ENCODE measurements at places on chromosomes 3 and 15. TPM values are rescaled to one million over a fixed set of nuclear protein-coding genes. Genes with fewer than 3 reads are reported as not detected.

DNA sequence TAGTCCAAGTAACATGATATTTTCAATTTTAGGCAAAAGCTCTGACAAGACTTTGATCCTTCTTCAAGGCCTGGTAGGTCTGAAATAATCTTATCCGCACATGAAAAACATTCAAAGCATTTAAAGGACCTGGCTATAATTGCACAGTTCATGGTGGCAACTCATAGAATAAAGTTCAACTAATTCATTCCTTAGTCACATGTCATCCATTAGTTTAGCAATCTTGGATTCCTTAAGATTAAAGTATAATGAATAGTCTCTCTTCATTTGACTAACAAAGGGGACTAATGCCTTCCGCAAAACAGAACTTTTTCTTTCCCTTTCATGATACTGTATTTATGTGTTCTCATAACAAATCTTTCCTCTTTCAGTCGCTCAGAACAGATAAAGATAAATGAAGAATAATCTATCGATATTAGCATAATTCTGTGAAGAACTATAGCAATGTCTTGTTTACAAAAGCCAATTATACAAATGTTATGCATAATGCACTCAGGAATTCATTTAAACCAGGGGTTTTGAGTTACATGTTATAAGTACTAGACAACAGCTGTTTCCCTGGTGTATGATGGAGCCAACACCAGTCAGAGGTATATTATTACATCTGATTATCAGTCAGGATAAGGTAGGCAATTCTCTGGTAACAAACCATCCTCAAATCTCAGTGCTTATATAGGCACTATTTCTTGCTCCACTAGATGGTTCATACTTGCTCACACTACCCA is 172.5 kb downstream of the POTEB3 start:
- no peak for DNase-seq

- no peak for DNase-seq
Observed at GRCh38 chr3:112610121-112610520, 30.8 kb downstream of the CCDC80 start.

Gene HYKK
- total RNA-seq: 4.9 TPM

Gene SPINT1
- total RNA-seq: 0.59 TPM

GRCh38 chr15:51621936-51622603 is 501 bp downstream of the DMXL2 start:
- DNase-seq: peak; percentile 62

- DNase-seq: no peak
Observed at GRCh38 chr15:41949401-41950126, 22.8 kb downstream of the EHD4 start.

DNA sequence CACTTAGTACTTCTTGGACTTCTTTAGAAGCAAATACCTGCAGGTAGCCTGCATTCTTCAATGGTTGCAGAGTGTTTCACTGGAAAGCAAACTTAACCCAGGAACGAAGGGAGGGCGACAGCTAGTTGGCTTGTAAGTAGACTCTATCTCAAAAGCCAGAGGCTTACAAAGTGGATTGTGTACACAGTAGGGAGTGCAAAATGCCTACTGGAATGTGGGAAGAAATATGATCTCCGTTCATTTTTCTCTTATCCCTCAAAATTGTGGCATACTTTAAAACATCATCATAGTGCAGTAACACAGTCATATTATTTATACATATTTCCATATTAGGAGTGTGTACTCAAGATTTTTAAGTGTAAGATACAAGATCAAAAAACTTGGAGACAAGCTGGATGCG is 155.7 kb downstream of the LIPC start:
- no peak for DNase-seq

DNA sequence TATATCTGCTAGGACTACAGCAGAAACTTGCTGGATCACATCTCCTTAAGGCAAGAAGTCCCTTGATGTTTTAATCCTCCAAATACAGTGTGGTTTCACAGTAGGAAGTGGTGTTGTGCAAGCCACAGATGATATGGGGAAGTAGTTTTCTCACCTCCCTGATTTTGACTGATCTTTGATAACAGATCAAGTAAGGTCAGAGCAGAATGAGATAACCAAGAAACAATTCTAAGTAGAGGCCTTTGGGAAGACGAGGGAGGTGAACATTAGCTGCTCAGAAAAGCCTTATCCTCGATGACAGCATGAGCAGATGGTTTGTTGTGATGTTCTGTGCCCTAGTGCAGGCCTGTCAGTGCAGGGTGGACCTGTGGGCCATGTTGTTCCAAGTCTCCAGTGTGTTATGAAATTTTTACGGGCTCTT is 61.3 kb downstream of the RIOX2 start:
- peak; percentile 41 for DNase-seq

Gene EFHB
- total RNA-seq: not detected

Gene CSK
- 45.5 TPM for total RNA-seq

DNA sequence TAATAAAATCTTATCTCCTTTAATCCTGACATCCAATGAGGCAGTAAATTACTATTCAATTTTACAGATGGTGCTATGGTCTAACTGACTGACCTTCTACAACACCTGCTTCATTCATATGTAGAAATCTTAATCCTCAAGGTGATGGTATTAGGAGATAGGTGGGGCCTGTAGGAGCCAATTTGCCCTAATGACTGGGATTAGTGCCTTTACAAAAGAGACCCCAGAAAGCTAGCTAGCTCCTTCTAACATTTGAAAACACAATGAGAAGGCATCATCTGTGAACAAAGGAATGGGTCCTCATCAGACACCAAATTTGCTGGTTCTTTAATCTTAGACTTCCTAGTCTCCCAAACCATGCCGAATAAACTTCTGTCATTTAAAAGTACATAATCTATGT is 137.4 kb upstream of the UBP1 start:
- no peak for DNase-seq

DNA sequence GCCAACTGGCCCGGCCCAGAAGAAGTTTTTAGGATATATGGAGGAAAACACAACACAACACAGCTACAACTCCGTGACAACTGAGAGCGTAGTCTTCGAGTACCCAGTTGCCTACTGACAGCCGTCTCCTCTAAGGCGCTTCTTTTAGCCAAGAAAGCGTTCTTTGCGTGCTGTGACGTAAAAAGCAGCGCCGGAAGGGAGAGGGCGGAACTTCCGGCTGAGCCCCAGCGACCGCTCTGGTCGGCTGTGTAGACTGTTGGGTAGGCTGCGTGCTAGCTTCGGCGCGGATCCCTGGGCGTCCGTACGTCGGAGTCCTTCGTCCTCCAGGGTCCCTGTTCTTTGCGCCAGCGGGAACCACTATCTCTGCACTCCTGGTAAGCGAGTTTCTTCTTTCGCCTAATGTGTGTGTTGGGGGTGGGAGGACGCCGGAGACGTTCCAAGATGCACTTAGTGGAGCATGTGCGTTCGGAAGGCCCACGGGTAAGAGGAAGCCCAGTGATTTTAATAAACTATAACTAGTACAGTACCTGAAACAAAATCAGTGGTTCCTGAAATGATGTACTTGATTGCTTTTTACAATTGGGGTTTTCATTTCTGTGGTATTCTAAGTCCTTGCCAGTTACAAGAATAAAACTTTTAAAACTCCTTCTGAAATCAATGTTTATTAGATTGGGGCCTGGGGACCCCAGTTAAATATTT is at the start of gene TRMT10C:
Gene TRMT10C, plus strand, starts transcription at position 239 of the 699 bp plus-strand sequence. CDS start 2,914 bp downstream, outside the sequence.
- DNase-seq: peak; percentile 95

- no peak for DNase-seq
Observed at GRCh38 chr3:10348404-10348721, 27.5 kb upstream of the SEC13 start.

GRCh38 chr3:18224426-18224825 is 200.7 kb downstream of the SATB1 start:
- DNase-seq: no peak

DNA sequence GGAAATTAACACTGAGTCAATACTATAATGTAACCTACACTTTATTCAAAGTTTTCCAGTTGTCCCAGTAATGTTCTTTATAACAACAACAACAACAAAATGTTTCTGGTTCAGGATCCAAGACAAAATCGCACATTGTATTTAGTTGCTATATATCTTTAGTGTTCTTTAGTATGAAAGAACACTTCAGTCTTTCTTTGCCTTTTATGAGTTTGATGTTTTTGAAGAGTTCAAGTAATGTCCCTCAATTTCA is 7.6 kb upstream of the GRAMD1C start:
- DNase-seq: no peak

- no peak for DNase-seq
Observed at GRCh38 chr3:121411523-121411922, 134.3 kb downstream of the POLQ start.

GRCh38 chr3:190357468-190357867 is 30.5 kb upstream of the CLDN16 start:
- DNase-seq: no peak

- DNase-seq: no peak
Observed at GRCh38 chr3:148204131-148204530, 493.6 kb upstream of the AGTR1 start.

GRCh38 chr3:189132231-189132671 is 39.5 kb upstream of the TPRG1 start:
- peak; percentile 57 for DNase-seq

GRCh38 chr3:131386429-131387165 is 5.0 kb downstream of the NUDT16 start:
- DNase-seq: peak; percentile 80

- DNase-seq: no peak
Observed at GRCh38 chr3:53287131-53287629, 31.4 kb upstream of the TKT start.

DNA sequence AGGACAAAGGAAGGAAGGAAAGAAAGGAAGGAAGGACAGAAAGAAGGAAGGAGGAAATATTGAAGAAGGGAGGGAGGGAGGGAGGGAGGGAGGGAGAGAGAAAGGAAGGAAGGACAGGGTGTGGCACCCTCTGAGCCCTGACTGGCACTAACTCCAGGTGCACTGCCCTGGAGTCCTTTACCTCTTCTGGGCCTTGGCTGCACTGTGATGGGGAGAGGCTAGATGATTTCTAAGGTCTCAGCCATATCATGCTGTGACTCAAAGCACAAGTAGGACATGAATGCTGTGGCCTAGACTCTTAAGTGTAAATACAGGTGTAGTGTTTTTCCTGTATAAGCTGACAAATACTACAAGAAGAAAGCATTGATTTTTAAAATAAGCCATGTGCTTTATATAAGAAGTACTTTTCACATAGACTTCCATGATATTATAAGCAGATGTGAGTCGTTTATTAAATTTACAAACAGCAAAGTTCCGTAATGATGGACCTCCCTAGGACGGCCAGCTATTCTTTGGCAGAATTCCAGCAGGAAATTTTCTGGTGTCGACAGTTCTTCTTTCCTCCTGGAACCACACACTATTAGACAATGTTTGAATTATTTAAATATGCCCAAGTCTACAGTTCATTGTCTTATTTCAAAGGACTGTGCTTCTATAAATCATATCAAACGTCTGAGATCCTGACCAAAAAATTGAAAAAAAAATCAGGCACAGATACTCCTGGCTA is 213.8 kb upstream of the C2CD4B start:
- DNase-seq: no peak

Gene ADAMTSL3
- 10.5 TPM for total RNA-seq

Gene TAGLN3
- not detected for total RNA-seq

DNA sequence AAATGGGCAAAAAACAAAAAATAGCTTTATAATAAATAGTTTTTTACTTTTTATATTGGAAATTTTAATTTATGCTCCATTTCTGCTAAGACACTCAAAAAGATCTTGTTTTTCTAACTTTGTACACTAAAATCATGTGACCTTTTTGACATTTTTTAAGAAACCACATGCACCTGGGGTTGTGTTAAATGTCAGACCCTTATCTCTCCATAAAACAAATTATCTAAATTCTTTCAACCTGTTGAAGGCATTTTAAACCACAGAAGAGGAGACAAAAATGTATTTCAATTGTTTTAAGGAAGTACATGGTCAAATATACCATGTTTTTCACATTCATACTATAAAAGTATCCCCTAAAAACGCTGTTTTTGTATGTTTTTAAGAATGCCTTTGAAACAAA is 29.2 kb downstream of the IFT80 start:
- no peak for DNase-seq

All from Right ventricle myocardium superior (tissue), 1 donor.